ENCODE measurements at places on chromosomes 6 and 20.

- DNase-seq: no peak
Observed at GRCh38 chr6:68141190-68141589, 493.9 kb upstream of the ADGRB3 start.

- DNase-seq: no peak
Observed at GRCh38 chr6:4856785-4857184, 80.6 kb downstream of the CDYL start.

- DNase-seq: no peak
Observed at GRCh38 chr6:135651964-135652755, 154.6 kb upstream of the AHI1 start.

DNA sequence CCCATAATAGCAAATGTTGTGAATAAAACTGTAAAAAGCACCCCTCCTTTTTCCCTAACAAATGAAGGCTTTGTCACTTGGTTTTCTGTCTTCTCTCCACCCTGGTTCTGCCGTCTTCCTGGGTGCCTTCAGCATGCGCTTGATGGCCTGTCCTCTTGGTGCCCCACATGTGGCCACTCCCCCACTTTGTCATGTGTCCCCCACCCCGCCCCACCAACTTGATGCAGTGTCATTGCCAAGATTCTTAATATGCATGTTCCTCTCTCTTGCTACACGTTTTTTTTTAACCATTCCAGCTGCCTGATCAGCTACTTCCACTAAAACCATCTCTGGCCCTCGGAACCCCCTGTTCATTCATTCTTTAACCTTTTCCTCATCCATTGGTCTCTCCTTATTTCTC lies 340.3 kb downstream of the QKI start:
- no peak for DNase-seq

GRCh38 chr6:42195415-42195814 lies 659 bp upstream of the GUCA1B start:
- DNase-seq: no peak

GRCh38 chr20:64025826-64026412 lies 10.1 kb upstream of the C20orf204 start:
- peak; percentile 58 for DNase-seq

DNA sequence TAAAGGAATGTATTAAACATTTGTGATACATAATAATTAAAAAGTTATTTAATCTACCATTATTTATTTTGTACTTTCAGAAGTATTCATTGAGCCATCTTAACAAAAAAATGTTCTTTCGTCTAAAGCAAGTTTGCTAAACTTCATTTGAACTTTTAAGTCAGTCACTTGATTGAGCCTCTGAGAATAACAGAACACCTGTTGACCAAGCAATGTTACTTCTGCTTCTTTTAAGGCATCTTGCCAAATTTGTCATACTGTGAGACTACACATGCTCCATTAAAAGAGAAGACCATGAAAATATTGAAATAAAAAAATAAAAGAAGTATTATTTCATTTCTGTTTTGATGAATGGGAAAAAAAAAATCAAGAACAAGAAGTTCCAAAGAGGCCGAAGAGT lies 141.8 kb upstream of the BMP5 start:
- DNase-seq: no peak

DNA sequence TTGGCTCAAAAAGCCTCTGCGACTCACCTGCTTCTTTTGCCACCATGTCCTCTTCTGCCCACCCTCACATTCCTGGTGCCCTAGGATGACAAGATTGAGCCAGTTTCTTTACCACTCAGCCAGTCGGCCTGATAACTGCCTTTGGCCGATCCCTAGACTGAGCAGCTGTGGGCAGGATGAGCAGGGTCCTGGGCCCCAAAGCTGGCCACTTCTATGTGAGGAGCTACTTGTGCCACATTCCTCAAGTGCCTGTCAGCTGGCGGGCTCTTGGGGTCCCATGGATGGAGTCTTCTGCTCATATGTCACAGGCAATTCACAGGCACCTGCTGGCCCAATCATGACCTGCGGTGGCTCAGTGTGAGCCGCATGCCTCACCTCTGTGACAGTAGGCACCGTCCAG lies 16.5 kb downstream of the DYNLRB1 start:
- no peak for DNase-seq

DNA sequence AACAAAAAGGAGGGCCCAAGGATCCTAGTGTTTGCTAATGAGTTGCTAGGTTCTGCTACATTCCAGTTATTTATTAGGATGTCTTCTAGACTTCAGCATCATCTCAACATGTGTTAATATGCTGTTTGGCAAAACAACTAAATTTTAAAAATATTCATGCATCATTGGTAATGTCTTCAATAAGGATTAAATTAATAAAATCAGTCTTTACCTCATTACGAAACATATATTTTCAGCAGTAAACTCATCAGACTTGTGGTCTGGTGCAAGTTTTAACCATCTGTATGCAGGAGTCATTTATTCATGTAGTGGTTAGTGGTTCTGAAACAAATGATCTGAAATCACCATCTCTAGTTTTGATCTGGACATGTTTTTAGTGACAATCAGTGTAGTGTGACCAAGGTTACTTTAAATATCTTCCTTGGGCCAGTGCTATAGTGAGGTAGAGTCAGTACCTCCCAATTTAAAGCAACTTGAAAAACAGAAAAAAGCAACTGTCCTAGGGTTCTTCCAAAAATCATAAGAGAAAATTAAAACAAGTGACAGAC lies 85.0 kb upstream of the KCNK16 start:
- DNase-seq: no peak

DNA sequence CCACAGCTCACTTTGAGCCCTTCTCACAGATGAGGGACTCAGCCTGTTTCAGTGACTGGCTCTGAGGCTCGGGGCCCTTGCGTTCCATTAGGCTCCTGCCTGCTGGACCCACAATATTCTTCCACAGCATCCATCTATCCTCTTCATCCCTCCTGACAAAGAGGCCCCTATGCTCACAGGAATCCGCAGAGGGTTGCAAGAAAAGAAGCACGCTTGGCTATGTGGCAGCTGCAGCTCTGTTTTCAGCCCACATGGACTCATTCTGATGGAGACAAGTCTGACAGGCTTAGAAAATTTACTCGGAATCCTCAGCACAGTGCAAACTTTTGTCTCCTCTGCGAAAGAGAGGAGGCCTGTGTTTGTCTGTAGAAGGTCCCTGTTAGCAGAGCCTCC lies 207.5 kb downstream of the SYNDIG1 start:
- DNase-seq: no peak

DNA sequence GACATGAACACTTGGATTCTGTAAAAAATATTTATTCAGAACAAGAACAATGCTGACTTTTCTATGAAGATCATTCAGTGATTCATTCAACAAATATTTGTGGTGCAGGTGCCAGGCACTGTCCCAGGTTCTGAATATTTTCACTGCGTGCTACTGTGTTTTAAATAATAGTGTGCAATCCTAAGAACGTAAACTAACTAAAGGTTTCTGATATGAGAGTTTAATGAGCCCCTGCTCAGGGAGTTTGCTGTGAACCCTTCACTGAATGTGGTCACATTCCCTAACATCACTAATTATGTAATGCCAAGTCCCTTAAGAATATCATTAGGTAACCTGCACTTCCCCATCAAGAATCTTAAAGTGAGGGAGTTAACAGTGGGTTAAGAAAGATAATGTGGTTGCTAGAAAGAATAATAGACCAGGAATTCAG lies 1.7 kb upstream of the TMEM170B start:
- DNase-seq: no peak

GRCh38 chr6:111721753-111722154 lies 116.1 kb upstream of the TRAF3IP2 start:
- peak; percentile 91 for DNase-seq

GRCh38 chr6:70479236-70479635 lies 65.9 kb downstream of the FAM135A start:
- no peak for DNase-seq

DNA sequence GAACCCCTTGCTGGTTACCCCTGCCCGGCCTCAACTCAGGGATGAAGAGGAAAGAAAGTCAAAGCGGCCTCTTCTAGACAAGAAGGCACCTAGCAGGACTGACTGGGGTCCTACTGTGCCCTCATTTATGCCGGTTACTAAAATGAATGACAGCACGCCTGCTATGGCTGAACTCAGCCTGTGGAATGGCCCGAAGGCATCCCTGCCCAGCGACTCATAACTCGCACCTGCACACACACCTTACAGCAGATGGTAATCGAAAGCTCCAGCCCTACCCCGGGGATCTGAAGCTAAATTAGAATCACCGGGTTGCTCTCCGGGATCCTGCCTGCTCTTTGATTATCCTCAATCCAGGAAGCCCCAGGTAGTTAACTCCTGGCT lies 747 bp upstream of the TXNDC5 start:
- DNase-seq: no peak

DNA sequence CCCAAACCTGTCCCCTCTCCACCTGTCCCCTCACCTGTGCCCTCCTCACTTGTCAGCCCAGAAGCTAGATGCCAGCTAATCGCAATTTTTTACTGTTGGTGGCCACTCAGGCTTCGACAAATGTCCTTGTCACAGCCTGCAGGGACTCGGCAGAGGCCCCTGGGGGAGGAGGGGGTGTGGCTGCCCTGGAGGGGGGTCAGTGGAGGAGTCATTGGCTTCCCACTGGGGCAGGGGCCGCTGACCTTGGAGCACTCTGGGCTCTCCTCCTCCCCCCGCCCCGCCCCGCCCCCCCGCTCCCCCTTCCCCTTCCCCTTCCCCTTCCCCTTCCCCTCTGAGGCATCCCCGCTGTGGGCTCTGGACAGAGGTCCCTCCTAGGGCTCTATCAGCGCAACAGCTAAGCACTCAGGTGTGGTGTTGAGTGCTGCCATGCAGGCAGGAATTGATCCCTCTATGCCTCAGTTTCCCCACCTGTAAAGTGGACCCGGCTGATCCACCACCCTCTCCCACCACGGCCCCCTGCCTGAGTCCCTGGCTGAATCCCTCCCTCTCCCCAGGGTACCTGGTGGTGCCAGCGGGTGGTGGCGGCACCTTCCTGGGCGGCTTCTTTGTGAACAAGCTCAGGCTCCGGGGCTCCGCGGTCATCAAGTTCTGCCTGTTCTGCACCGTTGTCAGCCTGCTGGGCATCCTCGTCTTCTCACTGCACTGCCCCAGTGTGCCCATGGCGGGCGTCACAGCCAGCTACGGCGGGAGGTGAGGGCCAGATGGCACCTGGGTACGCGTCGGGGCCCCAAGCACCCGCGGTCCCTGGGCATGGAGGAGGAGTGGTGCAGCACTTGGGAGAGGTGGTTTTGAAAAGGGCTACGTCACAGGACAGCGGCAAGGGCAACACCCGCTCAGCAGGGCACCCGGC lies 23.8 kb downstream of the SLCO4A1 start:
- no peak for DNase-seq

GRCh38 chr6:34914358-34914757 lies 25.3 kb downstream of the ANKS1A start:
- no peak for DNase-seq

DNA sequence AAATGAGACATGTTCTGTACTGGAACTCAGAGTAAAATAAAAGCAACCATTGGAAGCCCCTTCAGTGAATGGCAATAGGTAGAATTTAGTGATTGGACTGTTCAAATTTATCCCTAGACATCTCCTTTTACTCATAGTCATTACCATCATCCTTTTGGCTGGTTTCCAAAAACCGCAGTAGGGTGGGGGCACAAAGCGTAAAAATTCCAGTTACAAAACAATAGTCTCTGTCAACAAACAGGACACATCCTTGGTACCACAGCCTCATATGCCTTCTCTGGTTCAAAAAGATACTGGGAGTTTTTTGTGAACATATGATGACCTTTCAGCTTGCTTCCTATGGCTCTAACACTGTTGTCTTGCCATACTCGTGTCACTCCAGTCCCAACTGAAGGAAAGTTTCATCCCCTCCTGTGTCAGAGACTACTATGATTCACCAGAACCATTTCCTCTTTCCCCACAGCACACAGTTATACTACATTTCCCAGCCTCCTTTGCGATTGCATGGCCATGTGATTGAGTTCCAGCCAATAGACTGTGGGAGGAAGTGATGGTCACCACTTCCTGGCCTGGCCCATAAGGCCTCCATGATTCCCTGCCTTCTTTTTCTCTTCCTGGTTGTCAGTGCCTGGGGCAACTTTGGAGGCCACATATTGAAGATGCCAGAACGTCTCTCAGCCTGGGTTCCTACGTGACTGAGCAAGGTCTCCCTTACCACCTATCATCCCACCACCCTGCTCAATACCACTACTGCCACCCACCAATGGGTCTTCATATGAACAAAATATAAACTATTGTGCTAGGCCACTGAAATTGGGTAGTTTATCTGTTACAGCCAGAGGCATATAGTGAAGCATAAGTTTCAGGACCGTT lies 162.4 kb downstream of the ID4 start:
- DNase-seq: no peak

DNA sequence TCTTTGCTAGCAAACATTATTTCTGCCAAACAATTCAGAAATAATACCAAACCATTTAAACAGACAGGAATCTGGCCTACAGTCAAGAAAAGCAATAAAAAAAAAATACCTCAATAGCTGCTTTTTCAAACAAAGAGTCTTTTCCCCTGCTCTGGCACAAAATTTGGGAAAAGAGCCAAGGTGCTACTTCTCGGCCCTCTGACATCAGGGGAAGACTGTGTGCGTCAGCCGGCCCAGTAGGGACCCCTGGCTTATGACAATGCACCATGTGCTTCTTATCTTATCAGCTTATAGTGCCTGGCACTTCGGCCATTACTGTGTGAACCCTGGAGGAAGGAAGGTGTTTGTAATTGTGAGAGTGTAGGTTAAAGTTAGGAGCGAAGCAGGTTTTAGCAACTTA lies 89.4 kb downstream of the PDE10A start:
- no peak for DNase-seq

DNA sequence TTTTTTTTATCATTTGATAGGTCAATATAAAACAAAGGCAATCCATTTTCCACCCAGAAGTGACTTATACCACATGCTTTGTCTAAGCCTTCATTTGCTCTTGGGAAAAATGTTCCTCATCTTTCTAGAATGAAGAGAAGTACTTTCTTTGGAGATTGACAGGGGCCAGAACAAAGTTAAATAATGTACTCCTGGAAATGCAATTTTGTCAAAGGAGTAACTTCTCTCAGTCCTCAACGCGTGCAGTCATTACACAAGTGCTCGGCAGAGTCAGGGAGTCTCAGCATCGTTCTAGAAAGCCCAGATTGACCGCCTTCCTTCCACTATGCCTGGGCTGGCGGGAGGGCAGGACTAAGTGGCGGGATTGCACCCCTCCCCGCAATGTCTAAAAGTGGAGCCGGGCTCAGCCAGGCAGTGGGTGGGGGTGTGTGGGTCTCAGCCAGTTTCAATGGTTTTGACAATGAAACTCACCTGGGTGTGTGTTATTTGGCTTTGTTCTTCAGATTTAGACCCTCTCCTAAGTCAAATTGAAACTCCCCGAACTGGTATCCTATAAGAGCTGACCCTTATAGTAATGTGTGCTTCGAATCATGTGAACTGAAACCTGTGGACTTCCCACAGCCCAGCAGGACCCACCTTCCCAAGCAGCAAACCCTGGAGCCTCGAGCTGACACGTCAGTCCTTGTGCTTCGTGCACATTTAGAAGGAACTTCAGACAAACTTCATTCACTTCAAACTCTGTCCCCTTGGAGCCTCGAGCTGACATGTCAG lies 63.2 kb upstream of the DUSP22 start:
- DNase-seq: no peak

DNA sequence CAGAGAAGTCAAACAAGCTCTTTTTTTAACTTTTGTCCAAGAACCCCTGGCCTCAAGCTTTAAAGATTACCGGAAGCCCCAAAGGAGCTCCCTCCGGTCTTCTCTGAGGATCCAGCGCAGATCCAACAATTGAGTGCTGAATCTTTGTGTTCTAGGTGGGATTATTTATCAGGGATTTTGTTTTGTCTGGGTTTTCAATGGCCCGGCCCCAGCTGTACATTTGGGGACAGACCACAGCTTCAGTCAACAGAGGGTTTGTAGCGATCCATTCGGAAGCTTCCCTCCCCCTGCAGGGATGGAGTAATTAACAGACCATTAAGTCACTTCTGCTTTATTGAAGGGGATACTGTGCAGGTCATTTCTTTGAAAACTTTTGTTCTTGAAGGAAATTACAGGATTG lies 7.8 kb downstream of the OLIG3 start:
- no peak for DNase-seq

- no peak for DNase-seq
Observed at GRCh38 chr6:111648100-111648499, 42.4 kb upstream of the TRAF3IP2 start.

All from fibroblast of gingiva (primary cell).